Suprapubic skin (tissue), 4 donors: ENCODE measurements at places on chromosomes 11 and 22.
A peak's percentile ranks its signal among the peaks of the same experiment; 100 is the strongest.

- no peak for DNase-seq
These were observed 103.7 kb downstream of the MN1 start for GRCh38 chr22:27697888-27698287.

GRCh38 chr11:67405688-67406339, 1.9 kb downstream of the TBC1D10C start:
- DNase-seq: no peak

- DNase-seq: peak; percentile 99
These were observed 4.5 kb downstream of the GAS2L1 start for GRCh38 chr22:29310863-29311339.

DNA sequence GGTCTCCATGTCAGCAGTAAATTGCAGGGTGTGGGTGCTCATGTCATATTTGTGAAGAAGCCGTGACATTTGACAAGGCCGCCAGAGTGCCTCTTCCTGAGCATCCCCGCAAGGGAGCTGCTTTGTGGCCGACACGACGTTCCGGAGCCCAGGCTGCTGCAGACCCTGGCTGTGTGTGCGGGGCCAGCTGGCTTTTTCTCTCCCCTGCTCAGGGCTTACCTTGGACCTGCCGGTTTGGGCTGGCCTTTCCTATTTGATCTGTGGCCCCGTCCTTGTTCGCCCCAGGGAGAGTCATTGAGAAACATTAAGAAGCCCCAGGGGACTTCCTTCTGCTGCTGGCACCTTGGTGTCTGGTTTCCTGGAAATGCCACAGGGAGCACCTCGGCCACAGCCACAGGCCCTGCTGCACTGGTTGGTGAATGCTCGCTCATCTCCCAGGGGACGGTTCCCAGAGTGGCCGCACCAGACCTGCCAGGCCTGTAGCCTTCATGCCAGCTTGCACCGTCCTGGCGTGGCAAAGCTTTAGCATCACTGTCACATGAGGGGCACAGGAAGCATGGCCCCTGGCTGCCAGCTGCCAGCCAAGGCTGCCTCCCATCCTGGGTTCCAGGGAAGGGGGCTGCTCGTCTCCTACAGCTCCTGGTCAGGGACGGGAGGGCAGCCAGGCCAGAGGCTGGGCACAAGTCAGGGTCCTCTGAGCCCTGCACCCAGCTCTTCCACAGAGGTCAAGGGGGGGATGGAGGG, 5.4 kb downstream of the GRK2 start:
- no peak for DNase-seq
